ENCODE measurements at places on chromosomes 6 and 20. TPM values are rescaled to one million over a fixed set of nuclear protein-coding genes. Genes with fewer than 3 reads are reported as not detected.

DNA sequence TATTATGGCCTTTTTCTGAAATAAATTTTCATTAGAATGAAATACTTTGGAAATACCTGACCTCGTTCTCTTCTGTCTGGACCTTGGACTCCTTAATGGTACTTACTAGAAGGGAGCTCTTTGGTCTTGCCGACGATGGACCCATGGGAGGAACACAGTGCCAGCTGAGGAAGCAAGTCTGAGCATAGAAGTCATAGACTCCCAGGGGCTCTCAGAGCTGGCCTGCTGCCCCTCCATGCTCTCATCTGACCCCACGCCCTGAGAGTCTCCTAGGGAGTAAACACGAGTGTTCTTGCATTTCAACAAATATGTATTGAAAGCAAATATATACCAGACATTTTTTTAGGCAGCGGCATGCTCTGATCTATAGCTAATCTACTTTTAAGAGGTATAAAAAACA is 87.8 kb downstream of the PLEKHG1 start:
- DNase-seq: no peak
- H3K27ac ChIP-seq: no peak overlapping the region
- no peaks in the 10 kb centered on the region for H3K27me3 ChIP-seq
- no peak overlapping the region for H3K4me3 ChIP-seq
- no peaks in the 10 kb centered on the region for H3K36me3 ChIP-seq
- H3K4me1 ChIP-seq: no peaks in the 10 kb centered on the region

The UST gene
- 7.9 TPM for total RNA-seq

GRCh38 chr6:24743944-24744335 is 25.0 kb upstream of the C6orf62 start:
- DNase-seq: no peak
- H3K36me3 ChIP-seq: no peaks in the 10 kb centered on the region
- H3K4me1 ChIP-seq: peaks cover 24% of the 10 kb centered on the region

- no peak overlapping the region for H3K4me3 ChIP-seq
- H3K36me3 ChIP-seq: no peaks in the 10 kb centered on the region
- H3K27me3 ChIP-seq: no peaks in the 10 kb centered on the region
- peak; percentile 50 for DNase-seq
- H3K4me1 ChIP-seq: no peaks in the 10 kb centered on the region
Measured at GRCh38 chr6:51753635-51754034, 333.8 kb downstream of the PKHD1 start.
